Right cardiac atrium (tissue), 5 donors: ENCODE measurements at places on chromosomes 4 and X.

DNA sequence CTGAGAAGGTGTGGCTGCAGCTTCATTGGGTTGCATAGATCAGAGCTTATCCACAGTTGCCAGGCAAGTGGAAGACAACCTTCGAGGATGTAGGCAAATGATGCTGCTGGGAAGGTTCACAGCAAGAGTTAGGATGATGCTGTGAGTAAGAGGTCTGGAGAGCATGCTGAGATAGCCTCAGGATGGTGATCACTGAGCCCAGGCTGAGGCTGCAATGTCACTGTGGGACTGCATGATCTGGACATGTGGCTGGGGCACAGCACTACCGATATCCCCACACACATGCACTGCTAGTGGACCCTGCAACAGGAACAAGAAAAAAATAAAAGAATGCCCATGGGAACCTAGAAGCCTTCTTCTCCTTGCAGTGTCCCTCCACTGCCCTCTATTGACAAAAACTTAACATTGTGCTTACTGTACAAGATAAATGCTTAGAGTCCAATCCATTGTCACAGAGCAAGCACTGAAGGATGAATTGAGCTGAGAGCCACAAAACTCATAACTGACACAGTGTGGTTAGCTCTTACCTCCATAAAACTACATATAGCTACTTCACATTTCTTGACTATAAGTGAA, 105.6 kb downstream of the CNKSR2 start:
- DNase-seq, result no peak

DNA sequence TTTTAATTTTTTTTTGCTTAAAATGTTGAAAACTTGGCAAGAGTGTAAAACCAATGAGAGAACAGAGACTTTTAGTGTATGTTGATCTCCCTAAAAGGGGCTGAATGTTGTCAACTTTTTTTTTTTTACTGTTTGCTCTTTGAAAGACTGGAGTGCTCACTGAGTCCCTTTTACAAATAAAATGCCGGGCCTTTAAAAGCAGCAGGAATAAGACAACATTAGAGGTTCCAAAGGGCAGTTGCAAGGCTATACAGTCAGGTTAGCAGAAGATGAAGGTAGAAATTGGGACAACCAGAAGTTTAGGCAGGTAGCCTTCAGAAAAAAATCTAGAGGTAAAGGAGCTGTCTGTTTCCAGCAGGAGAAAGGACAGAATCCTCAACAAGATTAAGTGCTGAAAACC, 132.5 kb upstream of the HTR2C start:
- no peak for DNase-seq

DNA sequence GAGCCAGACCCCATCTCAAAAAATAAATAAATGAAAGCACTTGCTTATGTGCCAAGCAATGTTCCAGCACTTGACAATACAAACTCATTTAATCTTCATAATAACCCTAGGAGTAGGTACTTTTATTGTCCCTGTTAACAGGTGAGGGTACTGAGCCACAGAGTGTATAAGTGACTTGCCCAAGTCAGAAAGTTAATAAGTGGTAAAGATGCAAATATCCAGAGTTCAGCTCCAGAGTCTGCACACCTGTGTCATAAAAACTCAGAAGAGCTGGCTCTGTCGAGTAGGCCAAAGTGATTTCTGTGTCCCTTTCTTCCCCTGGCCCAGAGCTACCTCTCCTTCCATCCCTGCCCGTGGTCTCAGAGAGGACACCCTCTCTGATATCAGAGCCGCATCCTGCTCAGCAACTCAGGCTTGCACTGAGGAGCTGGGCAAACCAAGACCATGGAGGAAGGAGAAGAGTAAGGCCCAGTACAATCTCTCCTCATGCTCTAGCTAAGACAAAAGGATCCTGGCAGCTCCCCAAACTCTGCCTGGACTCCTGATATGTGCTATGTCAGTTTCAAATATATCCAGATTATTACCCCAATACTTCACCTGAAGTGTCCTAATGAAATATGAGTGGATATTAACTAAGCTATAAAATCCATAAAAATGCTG, 136.3 kb downstream of the HS6ST2 start:
- DNase-seq, result no peak

- peak; percentile 92 for DNase-seq
Observed at GRCh38 chr4:185534866-185535611, at the start of gene PDLIM3. Gene PDLIM3 (minus strand): TSS chr4:185535507. CDS start chr4:185535434, 73 bp downstream.

- DNase-seq, result no peak
Observed at GRCh38 chrX:145068450-145068849, 178.9 kb upstream of the SPANXN1 start.

- DNase-seq, result no peak
Observed at GRCh38 chrX:72001471-72001870, 90.8 kb downstream of the NHSL2 start.

GRCh38 chrX:105703876-105704275, 118.5 kb upstream of the NRK start:
- no peak for DNase-seq

DNA sequence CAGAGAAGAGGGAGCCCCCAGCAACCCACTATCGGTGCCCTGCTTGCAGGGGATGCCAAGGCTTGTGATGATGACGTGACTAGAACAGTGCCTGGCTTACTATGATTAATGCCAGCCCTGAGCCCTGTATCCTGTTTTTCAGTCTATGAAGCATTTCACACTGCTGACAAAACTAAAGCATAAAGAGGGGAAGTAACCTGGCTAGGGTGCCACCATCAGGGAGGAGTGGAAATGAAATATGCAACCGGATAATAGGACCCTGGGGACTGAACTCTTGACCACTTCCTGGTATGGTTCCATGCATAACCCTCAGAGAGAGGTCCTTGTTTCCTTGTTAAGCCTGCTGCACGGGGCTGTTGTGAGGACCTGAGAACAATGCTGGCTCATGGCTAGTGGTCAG, 50.3 kb downstream of the MED28 start:
- no peak for DNase-seq

- no peak for DNase-seq
Observed at GRCh38 chrX:2517055-2517454, 16.3 kb upstream of the DHRSX start.

- DNase-seq, result no peak
Observed at GRCh38 chr4:103591841-103592240, 127.9 kb downstream of the TACR3 start.

DNA sequence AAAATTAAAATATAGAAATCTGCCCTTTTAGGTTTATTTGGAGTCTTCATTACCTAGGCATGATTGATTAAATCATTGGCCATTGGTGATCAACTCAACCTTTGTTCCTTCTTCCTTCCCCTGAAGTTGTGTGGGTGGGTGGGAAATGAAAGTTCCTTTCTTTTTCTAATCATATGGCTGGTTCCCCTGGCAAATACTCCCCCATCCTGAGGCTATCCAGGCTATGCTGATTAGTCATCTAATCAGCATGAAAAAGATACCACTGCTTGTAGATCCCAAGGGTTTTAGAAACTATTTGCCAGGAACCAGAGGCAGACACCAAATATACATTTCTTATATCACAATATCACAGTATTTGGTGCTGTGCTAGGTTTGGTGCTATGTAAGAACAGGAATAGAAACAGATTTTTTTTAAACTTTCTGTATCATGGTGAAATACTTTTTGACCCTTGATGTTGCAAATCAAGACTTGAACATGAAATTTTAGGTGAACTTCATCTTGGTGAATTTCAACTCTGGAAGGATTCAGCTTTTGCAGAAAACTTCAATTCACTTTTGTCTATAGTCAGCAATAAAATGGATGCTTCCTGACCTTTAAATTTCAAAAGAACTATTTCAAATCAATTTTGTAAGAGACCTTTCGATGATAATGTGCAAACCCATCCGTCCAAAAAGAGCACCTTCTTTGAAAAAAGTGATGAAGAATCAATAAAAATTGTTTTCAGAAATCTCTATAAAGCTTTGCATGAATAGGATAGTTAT, 71.1 kb downstream of the CCSER1 start:
- DNase-seq, result no peak

DNA sequence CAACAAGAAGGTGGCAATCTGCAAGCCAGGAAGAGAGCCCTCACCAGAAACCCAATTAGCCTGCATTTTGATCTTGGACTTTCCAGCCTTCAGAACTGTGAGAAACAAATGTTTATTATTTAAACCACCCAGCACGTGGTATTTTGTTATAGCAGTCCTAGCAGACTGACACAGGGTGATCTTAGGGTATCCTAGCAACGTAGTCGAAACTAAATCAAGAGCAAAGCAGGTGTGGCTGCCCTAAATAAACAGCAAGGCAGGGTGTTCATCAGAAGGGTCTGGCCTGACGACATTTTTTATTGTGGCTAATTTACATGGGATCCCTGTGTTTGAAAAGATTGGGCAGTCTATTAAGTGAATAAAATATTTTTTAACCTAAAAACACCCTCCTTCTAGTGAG, 198.8 kb downstream of the VEGFC start:
- no peak for DNase-seq

- no peak for DNase-seq
Observed at GRCh38 chr4:8744083-8744805, 127.4 kb downstream of the HMX1 start.

DNA sequence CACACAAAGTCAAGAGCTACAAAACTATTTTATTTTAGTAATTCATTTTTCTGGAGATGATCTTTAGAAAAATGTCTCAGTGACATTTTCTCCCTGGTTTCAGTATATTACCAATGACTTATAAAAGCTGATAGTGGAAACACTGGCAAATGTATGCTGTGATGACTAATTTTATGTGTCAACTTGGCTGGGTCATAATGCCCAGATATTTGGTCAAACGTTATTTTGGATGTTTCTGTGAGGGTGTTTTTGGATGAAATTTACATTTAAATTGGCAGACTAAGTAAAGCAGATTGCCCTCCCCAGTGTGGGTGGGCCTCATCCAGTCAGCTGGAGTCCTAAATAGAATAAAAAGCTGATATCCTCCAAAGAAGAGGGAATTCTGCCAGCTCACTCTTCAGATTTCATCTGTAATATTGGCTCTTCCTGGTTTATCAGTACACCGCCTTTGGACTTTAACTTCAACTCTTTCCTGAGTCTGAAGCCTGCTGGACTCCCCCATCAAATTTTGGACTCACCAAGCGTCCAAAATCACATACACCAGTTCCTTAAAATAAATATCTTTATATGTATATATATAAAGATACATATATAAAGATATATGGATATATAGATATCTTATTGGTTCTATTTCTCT, 31.2 kb upstream of the RAB40A start:
- DNase-seq, result no peak

DNA sequence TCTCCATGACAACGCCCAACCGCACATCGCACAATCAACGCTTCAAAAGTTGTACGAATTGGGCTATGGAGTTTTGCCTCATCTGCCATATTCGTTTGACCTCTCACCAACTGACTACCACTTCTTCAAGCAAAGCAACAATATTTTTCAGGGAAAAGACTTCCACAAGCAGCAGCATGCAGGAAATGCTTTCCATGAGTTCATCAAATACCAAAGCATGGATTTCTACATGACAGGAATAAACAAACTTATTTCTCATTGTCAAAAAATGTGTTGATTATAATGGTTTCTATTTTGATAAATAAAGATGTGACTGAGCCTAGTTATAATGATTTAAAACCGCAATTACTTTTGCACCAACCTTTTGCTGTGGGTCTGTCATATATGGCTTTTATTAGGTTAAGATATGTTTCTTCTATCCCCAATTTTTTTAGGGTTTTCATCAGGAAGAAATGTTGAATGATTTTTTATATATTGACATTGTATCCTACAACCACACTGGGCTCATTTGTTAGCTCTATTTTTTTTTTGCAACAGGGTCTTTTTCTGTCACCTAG, 138.4 kb downstream of the PWWP3B start:
- DNase-seq, result no peak

GRCh38 chr4:111572470-111572869, 572.8 kb upstream of the FAM241A start:
- DNase-seq, result no peak

- no peak for DNase-seq
Observed at GRCh38 chr4:159107203-159107925, 4.5 kb downstream of the RAPGEF2 start.

- no peak for DNase-seq
Observed at GRCh38 chrX:120625371-120625770, 4.5 kb downstream of the C1GALT1C1 start.

DNA sequence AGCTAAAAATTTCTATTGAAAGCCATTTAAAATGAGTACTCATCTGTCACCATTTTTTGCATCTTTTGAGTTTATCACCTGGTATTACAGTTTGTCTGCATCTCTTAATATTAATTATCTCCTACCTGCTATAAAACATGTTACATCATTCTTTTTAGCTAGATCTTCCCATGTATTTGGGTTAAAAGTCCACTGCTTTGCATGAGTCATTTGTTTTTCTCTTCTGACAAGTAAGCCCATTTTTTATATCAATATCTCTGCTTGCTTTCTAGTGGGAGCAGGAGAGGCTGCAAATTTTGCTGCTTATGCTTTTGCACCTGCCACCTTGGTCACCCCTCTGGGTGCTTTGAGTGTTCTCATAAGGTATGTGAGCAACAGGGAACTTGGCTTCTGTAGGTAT, 16.1 kb downstream of the NIPAL1 start:
- DNase-seq, result no peak

DNA sequence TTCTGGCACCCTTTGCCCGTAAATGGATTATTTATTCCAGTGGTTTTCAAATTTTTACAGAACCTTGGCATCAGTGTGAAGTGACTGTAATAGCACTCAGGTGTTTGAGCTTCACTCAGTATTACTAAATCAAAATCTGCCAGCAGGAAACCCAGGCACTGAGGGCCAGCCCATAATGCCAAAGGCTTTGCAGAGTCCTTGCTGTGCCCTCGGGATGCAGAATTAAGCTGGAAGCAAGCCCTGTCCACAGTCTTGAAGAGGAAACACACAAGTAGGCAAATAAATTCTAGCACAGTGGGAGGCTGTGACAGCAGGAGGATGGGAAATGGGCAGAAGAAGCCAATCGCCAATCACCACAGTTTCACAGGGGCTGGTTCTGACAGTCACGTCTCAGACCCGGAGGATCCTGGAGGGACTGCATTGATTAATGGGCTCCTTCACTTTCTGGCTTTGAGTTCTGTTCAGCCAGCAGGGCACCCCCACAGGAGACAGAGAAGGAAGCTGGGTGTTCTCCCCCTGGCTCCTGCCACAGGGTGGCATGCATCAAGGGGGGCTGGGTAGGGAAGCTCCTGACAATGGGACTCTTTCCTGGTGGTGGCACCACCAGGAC, 138.8 kb downstream of the MTNR1A start:
- DNase-seq, result no peak

- no peak for DNase-seq
Observed at GRCh38 chr4:71270901-71271300, 67.9 kb upstream of the SLC4A4 start.

DNA sequence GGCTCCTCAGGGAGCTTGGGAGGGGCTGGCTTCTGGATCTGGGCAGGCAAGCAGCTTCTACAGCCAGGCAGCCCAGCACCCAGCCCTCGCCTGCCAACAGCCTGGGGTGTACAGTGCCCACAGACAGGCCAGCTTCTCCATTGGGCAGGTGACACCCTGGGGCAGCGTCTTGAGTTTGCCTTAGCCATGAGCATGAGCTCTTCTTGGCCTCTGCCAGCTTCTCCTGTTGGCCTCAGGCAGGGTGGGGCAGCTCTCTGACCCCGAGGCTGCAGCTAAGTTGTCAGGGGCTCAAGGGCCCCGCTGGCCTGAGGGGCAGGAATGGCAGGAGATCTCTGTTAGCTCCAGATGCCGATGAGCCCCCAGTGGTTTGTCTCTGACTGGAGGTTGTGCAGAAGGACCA, 7.8 kb upstream of the CNGA2 start:
- DNase-seq, result no peak

- no peak for DNase-seq
Observed at GRCh38 chr4:157898836-157899605, 273.8 kb downstream of the GASK1B start.
